ENCODE measurements at places on chromosomes 3 and 15.

DNA sequence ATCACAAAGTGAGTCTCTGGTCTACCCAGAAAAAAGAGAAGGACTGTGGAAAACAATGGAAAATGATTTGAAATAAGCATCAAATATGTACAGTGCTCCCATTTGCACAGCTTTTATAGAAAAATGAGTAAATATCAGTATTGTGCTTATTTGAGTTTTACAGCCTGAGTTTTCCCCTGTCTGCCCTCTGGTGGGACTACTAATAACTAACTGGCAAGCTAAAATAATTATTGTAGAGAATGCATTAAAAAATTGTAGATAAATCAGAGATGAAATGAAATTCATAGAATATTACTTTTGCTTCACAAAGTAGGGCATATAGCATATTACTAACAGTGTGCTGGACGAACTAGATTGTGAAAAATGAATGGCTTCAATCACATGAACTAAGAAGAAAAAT lies 287.1 kb downstream of the NAALADL2 start:
- DNase-seq, result no peak

GRCh38 chr3:126971891-126972351 lies 11.0 kb upstream of the PLXNA1 start:
- no peak for DNase-seq

DNA sequence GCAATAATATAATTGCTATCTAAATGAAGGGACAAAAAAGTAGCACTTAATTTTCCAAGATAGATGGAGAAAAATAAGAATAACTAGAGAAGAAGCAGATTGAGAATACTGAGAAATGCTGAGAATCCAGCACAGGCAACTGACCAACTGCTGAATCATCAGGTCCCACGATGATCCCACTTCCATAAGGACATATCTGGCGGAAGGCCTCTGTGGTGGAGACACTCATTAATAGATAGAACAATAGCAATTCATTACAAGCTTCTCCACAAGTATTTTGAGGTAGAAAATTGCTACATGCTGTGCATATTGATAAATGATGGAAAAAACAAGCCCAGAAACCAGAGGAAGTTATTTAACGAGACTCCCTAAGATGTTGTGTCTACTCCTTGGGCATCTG lies 105.9 kb downstream of the DUT start:
- DNase-seq, result no peak

DNA sequence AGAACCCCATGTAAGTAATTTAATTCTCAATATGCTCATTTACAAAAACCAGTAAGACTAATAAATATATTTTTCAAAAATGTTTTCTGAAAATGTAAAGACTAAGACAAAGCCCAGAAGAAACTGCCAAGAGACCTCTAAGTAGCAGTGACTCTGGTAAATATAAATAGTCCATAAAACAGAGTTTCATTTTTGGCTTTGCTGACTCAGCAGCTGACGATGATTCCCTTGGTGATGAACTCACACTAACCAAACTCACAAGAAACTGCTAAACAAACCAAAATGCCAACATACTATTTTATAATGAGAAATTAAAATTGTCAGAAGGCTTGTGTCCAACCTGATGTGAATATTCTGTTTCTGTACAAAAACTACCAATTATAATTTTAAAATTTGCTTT lies 31.5 kb upstream of the IMPG2 start:
- no peak for DNase-seq

- no peak for DNase-seq
Measured at GRCh38 chr3:128929364-128929763, 49.9 kb downstream of the ACAD9 start.

GRCh38 chr3:17088017-17088416 lies 203.3 kb downstream of the PLCL2 start:
- DNase-seq, result no peak

DNA sequence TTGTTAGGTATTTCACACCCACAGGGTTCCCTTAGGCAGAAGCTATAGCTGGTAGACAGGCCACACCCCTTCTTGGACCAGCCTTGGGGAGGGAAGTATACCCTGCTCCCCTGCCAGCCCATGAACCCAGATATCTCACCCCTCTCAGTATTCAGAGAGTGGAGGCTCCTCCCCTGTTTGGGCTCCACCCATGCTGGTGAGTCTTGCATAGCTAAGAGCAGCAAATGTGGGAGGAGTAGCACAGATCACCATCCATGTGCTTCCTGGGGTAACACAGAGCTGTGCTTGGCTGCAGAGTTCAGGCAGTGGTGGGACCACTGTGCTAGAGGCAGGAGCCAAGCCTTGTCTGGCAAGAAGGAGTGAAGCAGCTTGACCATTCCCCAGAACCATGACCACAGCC lies 427.2 kb downstream of the ZIC1 start:
- no peak for DNase-seq

- DNase-seq, result no peak
Measured at GRCh38 chr3:153215966-153216365, 53.9 kb downstream of the RAP2B start.

Measured in activated CD4-positive, CD25-positive, alpha-beta regulatory T cell (primary cell).